ENCODE measurements at places on chromosomes 7 and 10.

GRCh38 chr7:2106440-2106839, 126.3 kb downstream of the MAD1L1 start:
- no peak for DNase-seq

GRCh38 chr7:134245253-134245652, 71.5 kb downstream of the SLC35B4 start:
- DNase-seq: no peak

- DNase-seq: no peak
Measured at GRCh38 chr10:88309365-88309764, 273.8 kb downstream of the RNLS start.

DNA sequence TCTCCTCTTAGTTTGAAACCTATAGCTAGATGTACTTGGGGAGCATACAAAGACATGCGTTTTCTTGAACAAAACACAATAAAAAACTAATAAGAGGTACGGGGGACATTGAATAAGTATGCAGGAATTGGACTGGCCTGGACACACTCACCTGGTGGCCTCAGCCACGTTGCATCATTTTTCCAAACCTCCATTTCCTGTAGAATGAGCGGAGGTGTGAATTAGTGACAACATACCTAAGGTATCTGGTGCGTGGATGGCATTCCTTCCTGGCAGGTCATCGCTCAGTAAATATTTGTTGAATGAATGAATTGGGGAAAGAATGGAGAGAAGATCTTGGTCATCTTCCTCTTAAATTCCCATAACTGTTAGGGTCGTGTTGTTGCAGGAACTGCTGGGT, 103.2 kb upstream of the CTBP2 start:
- peak; percentile 31 for DNase-seq

GRCh38 chr10:120111628-120112027, 219.1 kb downstream of the SEC23IP start:
- DNase-seq: no peak

- DNase-seq: no peak
Measured at GRCh38 chr10:79100771-79101170, 32.0 kb downstream of the ZMIZ1 start.
